ENCODE measurements at places on chromosomes 11 and 22.

DNA sequence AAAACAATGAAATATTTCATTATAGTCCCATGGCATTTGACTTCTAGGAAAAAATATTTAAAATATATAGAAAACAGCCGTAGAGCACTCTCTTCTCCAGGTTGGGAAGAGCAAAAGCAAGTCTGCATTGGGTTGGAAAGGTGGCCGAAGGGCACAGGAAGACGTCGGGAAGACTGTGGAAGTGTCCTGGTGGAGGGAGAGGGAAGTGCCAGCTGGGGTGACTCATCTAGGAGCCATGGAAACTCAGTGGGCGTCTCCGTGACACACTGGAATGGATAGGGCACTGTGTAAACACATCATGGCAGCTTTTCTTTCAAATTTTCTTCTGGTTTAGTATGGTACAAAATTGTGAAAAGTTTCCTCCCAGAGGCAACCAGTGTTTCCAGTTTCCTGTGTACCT is 12.7 kb downstream of the GTPBP1 start:
- DNase-seq, result no peak

GRCh38 chr11:74877132-74877531 is 71.8 kb downstream of the XRRA1 start:
- no peak for DNase-seq

- DNase-seq, result no peak
Measured at GRCh38 chr11:130528298-130529261, 80.1 kb downstream of the ADAMTS15 start.

DNA sequence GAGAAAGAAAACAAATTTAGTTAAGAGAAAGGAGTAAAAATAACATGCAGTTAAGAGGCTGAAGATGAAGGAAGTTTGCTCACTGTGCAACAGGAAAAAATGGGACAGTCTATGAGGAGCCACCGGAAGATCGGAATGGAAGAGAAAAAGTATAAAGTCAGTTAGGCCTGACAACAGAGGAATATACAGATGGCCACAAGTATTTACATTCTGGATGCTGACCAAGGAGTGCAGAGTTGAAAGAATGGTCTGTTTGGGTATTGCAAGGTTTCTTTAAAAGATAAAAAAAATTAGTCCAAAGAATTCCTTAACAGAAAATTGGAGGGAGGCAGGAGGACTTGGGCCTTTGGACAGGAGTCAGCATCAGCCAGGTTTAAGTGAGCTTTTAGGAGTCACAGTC is 37.5 kb downstream of the RBFOX2 start:
- DNase-seq, result no peak

DNA sequence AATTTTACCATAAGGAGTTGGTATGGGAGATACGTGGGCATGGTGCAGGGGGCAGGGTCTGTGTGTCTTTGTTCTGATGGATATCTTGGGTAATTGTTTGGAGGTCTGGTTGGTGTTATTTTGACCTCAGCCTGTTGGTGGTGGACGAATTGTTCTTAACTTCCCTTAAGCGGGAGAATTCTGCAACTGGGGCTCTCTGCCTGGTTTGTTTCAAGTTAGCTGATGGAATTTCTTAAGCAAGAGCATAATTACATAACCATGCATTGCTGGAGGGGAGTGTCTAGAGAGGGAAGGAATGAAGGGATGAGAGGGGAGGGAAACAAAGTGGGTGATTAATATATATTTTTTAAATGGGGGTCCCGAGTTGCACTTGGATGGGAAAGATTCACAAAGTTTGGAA is 908.5 kb upstream of the RAG2 start:
- DNase-seq, result no peak

DNA sequence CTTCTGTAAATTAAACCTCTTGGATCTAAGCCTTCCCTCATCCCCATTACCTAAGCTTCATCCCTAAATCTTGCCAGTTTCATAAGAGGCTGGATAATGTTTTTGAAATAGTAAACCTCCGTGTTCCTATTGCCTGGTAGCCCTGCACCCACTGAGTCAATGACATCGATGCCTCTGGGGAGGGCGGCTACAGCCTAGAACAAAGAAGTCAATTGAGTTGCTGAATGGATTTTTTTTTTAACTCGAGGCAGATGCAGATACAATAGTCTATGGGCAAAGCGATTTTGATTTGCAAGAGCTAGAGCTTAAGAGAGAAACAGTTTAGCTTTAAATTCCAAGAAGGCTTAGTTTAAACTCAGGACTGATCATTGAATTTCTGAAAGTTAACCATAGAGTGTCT is 121.3 kb downstream of the NECTIN1 start:
- no peak for DNase-seq

DNA sequence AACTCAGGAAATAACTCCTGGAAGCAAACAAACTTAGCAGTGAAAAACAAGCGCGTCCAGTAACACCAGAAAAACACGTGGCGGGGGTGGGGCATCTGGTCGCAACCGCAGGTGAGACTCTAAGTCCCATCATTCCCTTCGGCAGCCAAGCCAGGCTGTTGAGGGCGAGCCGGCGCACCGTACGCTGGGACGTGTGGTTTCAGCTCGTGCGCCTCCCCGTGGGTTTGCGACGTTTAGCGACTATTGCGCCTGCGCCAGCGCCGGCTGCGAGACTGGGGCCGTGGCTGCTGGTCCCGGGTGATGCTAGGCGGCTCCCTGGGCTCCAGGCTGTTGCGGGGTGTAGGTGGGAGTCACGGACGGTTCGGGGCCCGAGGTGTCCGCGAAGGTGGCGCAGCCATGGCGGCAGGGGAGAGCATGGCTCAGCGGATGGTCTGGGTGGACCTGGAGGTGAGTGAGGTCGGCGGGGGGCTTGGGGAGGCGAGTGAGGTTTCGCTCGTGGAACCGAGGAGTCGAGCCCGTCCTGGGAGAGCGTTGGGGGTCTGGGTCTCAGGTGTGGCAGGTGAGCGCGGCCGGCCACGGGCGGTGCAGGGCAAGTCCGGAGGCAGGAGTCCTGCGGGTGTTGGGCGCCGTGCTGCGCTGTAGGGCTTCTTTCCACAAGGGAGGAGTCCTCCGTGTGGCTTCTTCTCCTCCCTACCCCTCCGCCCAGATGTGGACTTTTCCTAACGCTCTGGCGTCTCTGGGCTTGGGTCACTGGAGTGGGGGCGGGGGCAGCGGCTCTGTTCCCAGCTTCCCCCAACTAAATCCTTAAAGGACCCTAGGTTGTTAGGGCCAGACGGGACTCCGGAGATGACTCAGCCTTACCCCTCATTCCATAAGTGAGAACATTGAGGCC is at the start of gene REXO2:
TSS of gene REXO2 (plus strand) at position 239 of the 892 bp plus-strand sequence. CDS start at position 301, 62 bp downstream.
- peak; percentile 85 for DNase-seq

GRCh38 chr22:49372111-49372529 is 455.6 kb downstream of the BRD1 start:
- DNase-seq, result no peak

DNA sequence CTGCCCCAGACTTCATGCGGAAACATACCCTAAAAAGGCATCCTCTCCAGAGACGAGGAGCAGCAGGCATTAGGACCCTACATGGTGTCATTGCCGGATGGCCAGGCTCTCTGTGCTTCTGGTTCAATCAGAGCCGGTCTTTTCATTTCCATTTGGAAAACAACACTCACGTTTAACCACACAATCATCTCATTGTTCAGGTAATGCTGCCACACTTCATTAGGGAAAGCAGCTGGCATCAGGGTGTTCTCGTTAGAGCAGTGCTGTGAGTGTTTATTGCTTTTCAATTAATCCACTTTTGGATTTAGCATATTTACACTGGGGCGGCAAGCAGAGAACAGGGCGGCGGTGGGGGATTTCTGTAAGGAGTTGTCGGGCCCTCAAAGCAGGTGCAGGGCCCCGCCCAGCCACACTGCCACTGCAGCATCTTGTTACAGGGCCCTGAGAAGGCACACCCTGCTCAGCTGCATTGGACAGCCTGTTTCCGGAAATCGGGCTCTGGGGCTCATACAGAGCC is 338.6 kb downstream of the SHANK2 start:
- peak; percentile 45 for DNase-seq

DNA sequence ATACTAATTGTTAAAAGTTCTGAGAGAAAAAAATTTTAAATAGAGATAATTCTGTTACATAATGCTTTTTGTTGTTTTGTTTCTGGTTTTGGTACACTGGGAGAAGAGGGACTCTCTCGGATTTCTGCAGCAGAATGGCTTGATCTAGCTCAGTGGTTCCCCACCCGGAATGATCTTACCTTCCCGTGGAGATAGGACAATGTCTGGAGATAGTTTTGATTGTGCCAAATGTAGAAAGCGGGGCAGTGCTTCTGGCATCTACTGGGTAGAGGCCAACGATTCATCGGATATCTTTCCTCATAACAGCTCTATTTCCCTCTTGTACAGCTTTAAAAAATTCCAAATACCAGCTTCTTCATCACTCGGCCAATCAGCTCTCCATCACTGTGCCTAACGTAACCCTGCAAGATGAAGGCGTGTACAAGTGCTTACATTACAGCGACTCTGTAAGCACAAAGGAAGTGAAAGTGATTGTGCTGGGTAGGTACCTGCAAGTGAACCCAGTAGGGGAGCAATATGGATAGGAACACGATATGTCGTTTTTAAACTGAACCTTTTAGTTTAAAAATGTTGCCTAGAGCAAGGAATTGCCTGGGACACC is 13.2 kb downstream of the CRTAM start:
- no peak for DNase-seq

GRCh38 chr11:21933095-21933494 is 259.8 kb upstream of the ANO5 start:
- DNase-seq, result no peak

GRCh38 chr11:127825183-127825582 is 762.2 kb downstream of the ETS1 start:
- DNase-seq, result no peak

- DNase-seq, result no peak
Measured at GRCh38 chr11:10607462-10608132, 39.1 kb upstream of the LYVE1 start.

GRCh38 chr22:39244496-39245129 is at the start of gene PDGFB:
Gene PDGFB, minus strand, starts transcription at chr22:39244982. Its CDS starts 1,019 bp downstream, at chr22:39243963.
- DNase-seq, result no peak

GRCh38 chr11:26105762-26106423 is 226.0 kb upstream of the ANO3 start:
- no peak for DNase-seq

DNA sequence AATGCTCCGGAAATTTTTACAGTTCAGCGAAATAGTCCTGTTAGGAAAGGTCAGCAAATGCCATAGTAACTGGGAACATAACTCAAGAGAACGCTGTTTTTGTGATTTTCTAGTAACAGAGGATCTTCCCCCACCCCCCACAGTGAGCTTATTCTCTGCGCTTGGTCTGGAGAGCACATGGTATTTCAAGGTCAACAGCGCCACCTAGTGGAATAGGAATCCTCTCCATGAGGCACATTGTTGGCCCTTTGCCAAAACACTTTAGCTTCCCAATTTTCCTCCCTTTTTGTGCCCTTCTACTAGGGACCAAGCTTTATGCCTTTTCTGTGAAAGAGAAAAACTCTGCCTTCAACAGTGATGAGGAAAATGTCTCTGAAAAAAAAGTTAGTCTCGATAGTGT is 13.2 kb upstream of the OR4C12 start:
- DNase-seq, result no peak

DNA sequence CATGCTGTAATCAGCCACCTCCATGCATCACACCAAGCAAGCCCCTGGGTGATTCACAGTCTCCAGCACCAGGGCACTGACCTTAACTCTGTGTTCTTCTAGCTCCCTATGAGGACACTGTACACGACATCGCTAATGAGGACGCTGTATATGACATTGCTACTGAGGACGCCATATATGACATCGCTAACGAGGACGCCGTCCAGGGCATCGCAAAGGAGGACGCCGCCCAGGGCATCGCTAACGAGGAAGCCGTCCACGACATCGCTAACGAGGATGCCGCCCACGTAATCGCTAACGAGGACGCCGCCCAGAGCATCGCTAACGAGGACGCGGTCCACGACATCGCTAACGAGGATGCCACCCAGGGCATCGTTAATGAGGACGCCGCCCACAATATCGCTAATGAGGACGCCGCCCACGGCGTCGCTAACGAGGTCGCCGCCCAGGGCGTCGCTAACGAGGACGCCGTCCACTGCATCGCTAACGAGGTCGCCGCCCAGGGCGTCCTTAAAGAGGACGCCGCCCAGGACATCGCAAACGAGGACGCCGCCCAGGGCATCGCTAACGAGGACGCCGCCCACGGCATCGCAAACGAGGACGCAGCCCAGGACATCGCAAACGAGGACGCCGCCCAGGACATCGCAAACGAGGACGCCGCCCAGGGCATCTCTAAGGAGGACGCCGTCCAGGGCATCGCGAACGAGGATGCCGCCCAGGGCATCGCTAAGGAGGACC is 34.5 kb upstream of the DGCR6L start:
- no peak for DNase-seq

DNA sequence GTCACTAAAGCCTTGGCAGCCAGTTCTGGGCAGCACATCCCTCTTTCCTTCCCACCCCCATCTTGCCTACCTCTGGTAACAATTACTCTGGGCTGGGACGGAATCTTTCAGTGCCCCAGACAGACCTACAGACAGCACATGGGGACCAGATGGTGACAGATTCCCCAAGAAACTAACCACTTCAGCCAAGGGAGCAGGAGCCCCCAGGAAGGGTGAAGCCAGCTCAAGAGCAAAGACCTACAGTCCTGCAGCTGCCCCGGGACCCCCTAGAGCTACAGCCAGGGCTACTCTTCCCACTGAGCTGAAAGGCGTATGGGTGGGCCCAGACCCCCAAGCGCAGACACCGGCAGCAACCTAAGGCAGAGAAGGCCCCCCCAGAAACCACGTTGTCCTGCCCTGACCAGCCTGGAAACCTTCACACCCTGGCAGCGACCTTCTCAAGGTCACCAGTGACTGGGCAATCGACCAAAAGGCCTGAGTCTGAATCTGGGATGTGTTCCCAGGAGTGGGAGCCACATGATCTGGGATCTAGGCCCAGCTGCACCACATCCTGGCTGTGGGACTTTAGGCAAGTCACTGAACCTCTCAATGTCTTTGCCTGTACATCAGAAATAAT is 65.8 kb downstream of the LRRC32 start:
- DNase-seq, result no peak

GRCh38 chr11:114033572-114033971 is 25.9 kb upstream of the ZBTB16 start:
- DNase-seq, result no peak

DNA sequence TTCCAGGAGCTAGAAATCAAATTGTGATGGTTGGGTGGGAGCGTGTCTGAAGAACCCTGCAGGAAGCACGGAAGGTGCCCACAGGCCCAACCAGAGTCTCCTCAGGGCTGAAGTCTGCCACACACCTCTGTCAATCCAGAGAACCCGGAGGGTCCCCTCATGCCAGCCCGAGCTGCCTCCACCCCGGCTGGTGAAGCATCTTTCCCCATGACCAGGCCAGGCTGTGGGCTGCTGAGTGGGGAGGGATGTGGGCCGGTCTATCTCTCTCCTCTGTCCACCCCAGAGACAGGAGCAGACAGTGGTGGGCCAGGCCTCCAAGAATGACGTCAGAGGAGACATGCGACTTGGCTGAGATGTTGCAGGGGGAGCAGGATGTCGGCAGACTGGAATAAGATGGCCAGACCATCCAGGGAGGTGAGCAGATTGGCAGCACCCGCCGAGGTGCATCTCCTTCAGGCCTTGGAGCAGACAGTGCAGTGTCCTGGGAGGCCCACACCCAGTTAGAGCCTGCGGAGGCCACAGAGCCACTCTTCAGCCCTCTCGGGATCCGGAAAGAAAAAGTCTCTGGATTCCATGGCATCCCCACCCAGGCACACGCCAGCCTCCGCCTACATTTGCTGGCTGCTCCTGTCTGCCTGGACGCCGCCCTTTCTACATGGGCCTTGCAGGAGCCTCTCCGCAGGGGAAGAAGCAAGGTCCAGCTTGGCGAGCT is 1524.9 kb downstream of the BRD1 start:
- DNase-seq, result no peak
